ENCODE measurements at places on chromosomes 5 and 9.
A peak's percentile ranks its signal among the peaks of the same experiment; 100 is the strongest.

DNA sequence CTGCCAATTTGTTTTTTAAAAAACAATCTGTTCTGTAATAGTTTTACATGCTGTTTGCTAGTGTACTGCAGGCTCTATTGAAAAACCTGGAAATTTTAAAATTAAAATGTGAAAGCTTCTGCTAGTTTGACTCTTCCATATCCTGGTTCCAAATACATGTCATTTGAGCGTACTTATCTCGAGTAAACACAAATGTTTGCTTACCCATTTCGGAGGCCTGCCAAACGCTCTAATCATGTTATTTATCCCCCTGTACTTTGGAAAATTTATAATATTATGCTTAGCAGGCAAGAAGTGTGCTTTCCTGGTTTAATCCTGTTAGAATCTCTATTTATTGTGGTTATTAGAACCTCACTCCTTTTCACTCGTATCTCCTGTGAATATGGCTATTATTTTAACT, 476.8 kb upstream of the CYLC2 start:
- no peak for DNase-seq

GRCh38 chr5:115842089-115842935, 577 bp downstream of the AP3S1 start:
- DNase-seq = no peak

GRCh38 chr9:118313965-118314364, 609.8 kb downstream of the TLR4 start:
- DNase-seq = no peak

DNA sequence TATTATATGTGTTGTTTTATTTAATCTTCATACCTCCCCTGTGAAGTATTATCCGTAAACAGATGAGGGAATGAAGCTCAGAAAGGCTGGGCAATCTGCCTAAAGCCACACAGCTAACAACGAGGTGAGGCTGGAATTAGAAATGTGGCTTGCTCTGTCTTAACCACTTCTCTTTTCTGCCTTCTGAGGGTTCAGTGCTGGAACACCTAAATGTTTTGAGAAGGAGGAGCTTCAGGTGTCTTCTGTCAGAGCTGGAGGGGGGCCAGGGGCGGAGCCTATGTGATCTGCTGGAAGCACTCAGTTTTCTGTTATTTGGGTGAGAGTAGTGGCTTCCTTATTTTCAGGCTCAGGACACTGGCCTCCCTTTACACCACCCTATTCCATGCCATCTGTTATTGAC, 35.0 kb upstream of the ARAP3 start:
- no peak for DNase-seq

- peak; percentile 51 for DNase-seq
These were observed 680 bp upstream of the RFK start for GRCh38 chr9:76394960-76395252.

- DNase-seq = no peak
These were observed 45.2 kb upstream of the HMCN2 start for GRCh38 chr9:130220352-130220751.

- peak; percentile 77 for DNase-seq
These were observed 2.0 kb downstream of the IER5L start for GRCh38 chr9:129175825-129176633.

DNA sequence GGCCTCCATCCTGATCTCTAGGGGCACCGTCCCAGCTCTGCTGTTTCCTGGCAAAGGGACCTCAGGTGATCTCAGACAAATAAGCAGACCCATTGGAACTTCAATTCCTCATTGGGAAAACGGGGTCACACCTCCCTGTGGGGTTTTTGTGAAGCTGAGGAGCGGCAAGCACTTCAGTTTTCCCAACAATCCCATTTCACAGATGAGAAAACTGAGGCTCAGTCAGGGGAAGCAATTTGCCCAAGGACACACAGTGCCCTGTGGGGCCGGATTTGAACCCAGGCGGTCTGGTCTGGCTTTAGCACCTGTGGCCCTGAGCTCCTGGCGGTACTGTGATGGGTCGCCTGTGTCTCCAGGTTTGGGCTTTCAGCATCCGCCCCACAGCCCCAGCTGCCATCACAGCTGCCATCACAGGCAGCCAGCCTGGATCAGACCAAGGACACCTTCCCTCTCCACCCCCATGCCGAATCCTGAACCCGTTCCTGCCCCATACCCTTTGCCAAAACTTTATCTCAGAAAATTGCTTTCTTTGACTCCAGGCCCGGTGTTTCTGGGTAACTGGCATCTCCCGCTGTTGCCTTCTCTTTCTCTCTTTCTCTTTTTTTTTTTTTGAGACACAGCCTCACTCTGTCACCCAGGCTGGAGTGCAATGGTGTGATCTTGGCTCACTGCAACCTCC, 26.4 kb downstream of the NCS1 start:
- no peak for DNase-seq

GRCh38 chr5:19910136-19910535, 77.9 kb downstream of the CDH18 start:
- no peak for DNase-seq

DNA sequence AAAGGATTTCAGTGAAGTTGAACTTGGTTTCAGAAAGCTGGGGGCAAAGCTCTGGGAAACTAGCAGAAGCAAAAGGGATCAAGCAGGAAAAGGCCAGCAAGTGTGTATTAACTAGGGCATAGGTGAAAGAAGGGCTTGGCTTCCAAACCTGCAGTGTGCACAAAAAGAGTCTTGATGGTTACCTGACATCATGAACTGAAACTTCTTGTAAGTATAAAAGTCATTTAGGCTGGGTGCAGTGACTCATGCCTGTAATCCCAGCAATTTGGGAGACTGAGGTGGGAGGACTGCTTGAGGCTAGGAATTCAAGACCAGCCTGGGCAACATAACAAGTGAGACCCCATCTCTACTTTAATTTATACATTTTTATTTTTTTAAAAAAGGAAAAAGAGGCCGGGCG, 216.4 kb downstream of the EPB41L4A start:
- DNase-seq = no peak

GRCh38 chr9:110582156-110582555, 2.6 kb upstream of the SVEP1 start:
- DNase-seq = no peak

Measured in activated naive CD4-positive, alpha-beta T cell treated with anti-CD3 and anti-CD28 coated beads, Interleukin-2, amount 50 U/mL, for 72 hours (primary cell).